CD4-positive, alpha-beta T cell treated with Interleukin-17A for 4 hours (primary cell): ENCODE measurements at places on chromosomes 3 and 15.
A peak's percentile ranks its signal among the peaks of the same experiment; 100 is the strongest.

DNA sequence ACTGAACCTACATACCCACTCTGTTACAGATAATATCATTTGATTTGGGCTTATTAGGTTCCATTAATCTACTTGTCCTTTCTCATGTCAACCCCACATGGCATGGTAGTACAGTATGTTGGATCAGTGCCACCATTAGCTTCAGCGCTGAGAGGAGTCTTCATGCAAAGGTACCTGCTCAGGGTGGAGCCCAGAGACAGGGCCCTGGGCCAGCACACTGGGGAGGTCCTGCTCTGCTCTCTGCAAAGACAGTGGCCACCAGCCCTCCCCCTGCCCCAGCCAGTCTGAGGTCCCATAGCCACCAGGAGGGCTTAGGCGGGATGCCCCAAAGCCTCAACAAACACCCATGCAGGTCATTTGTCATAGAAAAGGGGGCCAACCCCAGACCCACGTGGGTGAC lies 71.0 kb downstream of the ATP10A start:
- no peak for DNase-seq

DNA sequence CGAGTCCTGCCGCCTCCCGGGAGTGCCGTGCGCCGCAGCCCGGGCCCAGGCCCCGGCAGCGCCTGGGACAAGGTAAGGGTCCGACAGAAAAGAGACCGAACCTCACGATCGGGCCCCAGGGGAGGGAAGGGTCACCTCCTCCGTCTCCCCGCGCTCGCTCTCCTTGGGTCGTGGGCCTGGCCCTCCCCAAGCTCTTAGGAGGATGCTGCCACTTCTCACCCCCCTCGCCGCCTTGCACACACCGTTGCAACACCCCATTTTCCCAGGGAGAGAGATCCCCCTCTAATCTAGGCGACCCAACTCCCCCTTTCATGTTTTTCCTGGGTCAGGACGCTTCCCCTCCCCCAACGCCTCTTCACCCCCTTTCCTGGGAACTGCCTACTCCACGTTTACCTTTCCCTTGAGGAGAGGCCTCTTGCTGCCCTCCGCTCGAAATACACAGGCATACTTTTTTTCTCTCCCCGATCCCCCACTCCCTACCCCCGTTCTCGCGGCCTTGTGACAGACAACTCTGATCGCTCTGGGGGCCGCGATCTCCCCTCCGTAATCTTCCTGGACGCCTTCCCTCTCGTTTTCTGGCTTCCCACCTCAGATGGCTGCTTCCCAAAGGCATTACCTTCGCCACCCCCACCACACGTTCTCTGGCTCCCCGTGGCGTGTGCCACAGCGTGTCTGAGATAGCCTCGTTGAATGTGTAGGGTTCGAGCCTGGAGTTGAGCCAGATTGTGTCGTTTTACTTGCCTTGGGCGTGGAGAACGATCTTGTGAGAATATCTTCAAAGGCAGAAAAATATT lies 688 bp downstream of the SETD5 start:
- DNase-seq = peak; percentile 35

DNA sequence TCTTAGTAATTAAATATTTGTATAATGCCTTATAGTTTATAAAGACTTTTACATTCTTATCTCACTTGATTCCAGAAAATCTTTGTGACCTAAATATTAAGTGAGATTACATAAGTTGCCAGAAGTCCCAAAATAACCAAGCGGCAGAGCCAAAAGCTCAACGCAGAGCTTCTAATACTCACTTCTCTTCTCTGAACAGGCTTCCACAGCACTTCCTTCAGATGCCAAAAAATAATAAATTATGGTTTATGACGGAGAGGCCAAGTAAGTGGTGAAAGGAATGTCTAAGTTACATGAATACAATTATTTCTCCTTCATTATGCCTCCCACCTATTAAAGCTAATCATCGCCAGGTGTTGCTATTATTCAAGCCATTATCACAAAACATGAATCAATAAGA lies 110.3 kb downstream of the GBE1 start:
- DNase-seq = no peak

GRCh38 chr3:105653868-105654267 lies 214.9 kb downstream of the CBLB start:
- DNase-seq = no peak

DNA sequence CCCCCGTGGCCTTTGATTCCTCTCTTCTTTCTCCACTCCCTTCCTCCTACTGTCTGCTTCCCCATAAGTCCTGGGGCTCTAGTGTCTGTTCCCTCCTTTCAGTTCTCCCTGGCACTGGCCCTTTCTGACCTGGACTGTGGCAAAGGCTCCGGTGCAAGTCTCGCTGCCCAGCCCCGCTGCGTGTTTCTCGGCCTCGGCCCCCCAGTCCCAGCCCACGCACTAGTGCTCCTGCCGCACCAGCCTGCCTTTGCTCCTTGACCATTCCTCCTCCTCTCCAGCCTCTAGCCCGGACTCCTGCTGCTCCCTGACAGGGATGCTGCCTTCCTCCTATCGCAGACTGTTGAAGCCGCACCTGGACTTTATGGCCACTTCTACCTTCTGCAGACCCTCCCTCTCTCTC lies 2.1 kb downstream of the TM6SF1 start:
- no peak for DNase-seq

DNA sequence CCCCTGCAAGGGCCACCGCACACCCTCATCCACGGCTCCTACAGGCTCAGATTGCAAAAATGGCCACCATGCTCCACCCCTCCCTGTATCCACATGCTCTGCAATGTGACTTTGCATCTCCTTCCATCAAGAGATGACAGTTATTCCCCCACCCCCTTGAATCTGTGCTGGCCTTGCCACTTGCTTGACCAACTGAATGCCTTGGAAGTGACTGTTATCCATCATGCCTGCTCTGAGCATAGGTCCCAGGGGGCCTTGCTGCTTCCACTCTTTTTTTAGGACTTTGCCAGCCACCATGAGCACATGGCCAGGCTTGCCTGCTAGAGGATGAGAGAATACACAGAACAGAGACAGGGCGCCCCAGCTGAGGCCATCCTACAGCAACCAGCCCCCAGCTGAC lies 13.6 kb downstream of the HAPLN3 start:
- DNase-seq = no peak

DNA sequence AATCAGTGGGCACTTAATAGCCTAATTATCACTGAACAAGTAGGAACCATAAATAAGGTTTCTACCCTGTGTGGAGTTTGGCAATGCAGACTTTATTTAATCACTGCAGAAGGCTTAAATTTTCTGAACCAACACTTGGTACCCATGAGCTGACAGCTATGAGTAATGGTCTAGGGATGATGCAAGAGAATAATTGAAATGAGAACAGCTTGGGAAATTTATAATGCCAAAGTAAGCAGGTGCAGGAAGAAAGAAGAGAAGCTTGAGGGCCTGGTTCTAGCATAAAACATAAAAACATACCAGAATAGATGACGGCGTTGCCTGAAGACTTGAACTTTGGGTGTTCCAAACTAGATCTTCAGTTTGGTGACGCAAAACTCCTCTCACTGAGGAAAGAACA lies 67.0 kb downstream of the IMPG2 start:
- no peak for DNase-seq
